ENCODE measurements at places on chromosomes 2 and 18. TPM values are rescaled to one million over a fixed set of nuclear protein-coding genes. Genes with fewer than 3 reads are reported as not detected.

DNA sequence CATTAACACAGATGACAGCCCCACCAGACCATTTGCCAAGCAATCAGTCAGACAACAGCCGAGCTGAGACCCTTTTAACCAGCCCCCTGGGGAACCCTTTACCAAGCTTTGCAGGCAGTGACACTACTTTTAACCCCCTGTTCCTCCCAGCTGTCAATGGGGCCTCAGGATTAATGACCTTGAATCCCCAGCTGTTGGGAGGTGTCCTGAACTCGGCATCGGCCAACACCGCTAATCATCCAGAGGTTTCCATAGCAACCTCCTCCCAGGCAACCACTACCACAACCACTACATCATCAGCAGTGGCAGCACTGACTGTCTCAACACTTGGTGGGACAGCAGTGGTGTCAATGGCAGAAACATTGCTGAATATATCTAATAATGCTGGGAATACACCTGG, 160.9 kb upstream of the EPC2 start:
- peak; percentile 11 for DNase-seq

- peak; percentile 29 for DNase-seq
These were observed 80.9 kb downstream of the ICA1L start for GRCh38 chr2:202790676-202791075.

GRCh38 chr2:29114946-29115609, at the start of gene CLIP4:
CLIP4 (plus strand) TSS chr2:29115415; CDS start chr2:29121389, 5,974 bp downstream.
- peak; percentile 63 for DNase-seq

DNA sequence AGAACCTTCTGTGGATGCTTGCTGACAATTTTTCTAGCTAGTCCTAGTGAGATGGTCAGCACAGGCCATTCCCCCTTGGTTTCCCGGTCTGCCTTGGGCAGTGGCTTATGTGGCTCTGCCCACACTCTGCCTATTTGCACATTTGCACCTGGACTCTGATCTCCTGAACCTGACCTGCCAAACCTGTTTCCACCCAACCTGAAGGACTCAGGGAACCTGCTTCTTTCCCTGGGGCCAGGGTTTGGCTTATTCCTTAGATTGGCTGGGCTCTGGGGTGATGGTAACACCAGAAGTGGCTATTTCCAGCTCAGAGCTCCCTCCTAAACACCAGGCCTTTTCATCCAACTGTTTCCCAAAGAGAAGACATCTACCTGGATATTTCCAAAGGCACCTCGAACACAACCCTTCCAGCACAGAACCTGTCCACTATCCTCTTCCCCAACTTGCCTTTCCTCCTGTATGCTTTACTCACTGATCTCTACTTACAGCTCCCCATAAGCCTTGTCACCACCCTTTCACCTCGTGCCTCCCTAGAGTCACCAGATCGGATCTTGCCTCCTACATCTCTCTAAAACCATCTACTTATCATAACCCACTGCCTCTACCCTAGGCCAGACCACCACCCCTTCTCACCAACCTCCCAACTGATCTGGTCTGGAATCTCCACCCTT, 5.8 kb upstream of the MTA3 start:
- DNase-seq, result no peak

DNA sequence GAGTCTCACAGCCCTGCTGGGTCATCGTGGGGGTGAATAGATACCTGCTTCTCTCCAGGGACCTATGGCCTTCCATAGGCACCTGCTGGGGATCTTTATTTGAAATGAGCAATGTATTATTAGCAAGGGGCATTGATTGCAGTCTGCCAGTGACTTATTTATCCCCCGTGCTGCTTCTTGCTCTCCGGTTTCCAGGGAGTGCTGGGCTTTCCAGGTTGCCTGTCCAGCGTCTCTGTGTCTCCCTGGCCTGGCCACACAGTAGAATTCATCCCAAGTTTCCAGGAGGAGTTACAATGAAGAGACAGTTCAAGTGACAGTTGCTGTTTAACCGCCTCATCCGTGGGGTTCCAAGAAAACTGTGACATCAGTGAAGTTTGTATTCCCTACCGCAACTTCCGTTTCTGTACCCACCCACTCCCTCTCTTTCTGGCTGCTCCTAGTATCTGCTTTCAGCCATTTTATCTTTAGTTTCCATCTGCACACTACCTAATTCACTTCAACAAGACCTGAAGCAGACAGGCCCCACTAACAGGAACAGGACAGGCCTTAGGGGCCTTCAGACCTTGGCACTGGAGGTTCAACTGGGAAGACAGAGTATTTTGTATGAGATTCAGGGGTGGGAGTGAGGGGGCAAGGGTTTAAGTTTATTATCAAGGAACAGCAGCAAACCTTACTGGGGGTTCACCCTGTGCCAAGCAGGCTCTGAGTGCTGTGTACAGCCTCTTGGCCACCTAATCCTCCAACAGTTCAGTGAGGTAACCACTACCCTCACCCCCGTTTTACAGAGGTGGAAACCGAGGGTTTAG, 134.8 kb downstream of the PRKCE start:
- DNase-seq, result no peak

DNA sequence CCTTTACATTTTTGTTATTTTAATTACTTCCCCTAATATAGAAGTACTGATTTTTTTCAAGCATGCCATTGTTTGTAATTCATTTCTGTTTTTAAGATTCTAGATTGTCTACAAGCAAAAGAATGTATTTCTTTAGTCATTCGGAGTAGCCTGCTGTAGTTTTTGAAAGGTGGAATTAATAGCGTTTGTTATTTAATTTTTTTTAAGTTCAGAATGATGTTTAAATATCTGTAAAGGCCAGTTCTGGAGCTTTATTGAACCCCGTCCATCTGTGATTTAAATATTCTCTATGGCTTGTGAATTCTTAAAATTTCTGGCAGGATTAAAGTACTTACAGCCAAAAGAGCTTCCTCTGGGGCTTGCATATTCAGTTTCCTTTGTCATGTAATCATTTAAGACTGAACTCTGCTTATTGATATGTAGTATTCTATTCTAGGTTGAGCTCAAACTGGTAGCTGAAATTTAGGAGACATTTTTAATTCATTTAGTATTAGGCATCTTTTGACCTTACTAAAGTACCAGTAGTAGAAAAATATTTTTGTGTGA, 5.2 kb downstream of the TGIF1 start:
- DNase-seq, result no peak

DNA sequence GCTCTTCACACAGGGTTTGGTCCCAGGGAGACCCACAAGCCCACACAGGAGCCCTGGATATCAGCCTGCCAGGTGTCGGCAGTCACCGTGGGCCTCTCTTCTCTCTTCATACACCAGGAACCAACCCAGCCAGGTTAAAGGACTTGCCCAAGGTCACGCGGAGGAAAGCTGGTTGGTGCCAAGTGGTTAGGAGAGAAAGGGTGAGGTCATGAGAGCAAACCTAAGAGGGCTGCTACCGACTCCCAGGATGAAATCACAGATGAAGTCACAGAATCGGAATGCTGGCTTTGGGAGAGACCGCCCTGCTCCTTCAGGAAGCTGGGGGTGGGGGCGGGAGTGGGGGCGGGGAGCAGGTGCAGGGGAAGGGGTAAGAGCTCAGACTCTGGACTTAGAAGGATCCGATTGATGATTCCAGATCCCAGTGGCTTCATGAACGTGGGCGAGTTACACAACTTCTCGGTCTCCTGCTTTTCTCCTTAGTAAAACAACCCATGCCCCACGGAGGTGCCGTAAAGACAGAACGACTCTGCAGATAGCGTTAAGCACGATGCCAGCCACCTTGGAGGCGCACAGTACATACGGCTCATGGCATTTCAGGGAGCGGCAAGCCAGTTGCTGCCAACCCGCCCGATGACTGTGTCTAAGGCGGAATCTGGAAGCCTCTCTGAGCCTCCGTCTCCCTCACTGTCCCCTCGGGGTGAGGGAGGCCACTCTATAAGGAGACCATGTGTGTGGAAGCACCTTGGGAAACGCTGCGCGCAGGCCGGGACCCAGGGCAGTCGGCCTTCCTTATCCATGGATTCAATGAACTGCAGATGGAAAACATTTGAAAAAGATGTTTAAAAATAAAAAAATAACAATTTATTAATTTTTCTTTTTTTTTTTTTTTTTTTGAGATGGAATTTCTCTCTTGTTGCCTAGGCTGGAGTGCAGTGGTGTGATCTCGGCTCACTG, 23.0 kb upstream of the TAF1B start:
- DNase-seq, result no peak

DNA sequence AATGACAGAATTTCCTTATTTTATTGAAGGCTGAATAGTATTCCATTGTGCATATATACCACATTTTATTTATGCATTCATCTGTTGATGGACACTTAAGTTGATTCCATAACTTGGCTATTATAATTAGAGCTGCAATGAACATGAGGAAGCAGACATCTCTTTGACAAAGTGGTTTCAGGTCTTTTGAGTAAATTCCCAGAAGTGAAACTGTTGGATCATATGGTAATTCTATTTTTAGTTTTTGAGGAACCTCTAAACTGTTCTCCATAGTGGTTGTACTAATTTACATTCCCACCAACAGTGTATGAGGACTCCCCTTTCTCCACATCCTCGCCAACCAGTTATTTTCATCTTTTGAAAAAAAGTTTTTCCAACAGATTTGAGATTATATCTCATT, 77.5 kb downstream of the TMEM200C start:
- no peak for DNase-seq

DNA sequence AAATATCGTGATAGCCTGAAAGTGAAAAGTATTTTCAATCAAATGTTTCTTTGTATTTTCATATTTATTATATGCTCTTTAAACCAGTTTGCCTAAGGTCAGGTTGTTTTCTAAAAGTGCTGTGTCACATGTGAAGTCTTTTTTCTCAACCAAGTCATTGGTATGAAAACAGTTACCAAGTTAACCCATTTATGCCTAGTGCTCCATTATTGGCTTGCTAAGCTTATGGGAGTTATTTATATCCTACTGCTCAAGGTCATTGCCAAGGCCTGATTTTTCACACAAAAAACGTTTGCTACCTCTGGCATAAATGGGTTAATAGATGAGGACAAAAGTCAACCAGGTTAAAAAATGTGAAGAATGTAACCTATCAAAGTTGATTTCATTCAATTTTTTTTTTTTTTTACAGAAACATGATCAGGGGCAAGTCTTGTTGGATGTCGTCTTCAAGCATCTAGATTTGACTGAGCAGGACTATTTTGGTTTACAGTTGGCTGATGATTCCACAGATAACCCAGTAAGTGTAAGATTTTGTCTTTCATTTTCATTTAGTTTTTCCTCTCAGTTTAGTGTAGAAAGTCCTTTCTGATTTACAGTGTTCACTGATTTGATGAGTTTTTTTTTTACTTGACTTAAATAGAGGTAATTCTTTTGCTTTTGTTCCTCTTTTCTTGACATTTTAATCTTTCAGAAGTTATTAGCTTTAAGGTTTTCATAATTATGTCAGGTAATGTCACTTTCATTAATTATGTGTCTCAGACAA, 102.6 kb downstream of the PTPN4 start:
- DNase-seq, result no peak

DNA sequence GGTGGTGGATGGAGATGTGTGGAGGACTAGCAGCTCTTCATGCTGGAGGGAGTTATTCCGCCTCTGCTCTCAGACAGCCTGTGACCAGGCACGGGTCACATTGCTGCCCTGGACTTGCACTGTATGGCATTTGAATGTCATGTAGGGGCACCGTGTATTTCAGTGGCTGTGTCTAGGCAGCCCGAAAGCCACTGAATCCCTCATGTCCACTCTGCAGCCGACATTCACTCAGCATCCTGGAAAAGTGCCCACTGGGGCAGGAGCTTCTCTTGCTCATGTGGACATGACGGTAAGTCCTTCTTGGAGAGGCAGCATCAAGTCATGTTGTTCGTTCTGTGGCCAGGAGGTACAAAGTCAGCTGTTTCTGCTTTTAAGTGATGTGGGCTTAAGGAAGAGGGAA, 127.9 kb downstream of the SH3RF3 start:
- DNase-seq, result peak; percentile 26

DNA sequence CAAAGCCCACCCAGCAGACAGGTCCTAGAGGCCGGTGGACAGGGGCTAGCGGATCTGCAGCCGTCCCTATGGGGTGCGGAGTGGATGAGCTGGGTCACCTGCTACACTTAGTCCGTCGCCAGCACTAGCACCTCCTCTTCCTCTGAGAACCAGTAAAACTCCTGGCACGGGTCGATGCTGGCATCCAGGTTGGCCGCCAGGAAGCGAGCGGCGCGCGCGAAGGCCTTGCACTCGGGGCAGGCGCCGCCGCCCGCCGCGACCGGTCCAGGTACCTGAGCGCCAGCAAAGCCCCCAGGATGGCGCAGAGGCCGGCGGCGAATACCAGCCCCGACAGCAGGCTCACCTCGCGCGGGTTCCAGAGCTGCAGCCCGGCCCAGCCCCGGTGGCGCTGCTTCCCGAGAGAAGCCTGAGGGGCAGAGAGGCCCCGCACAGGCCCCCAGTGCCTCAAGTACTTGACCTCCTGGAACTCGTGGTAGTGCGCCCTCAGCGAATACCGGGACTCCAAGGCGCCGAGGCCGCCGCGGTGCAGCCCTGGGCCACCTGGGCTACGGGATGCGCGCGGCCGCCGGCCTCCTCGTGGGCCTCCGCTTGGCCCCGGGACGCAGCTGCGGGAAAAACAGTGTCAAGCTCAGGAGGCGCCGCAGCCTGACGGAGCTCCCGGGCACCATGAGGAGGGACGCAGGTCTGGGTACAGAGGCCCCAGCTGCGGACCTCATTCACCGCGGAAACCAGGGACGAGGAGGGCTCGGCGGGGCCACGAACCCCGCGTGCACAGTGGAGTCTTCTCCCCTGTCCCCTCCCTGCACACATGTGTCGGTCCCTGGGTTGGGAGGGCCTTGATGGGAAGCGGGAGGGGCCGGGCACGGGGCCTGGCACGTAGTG, 27.5 kb upstream of the ALPP start:
- DNase-seq, result no peak

DNA sequence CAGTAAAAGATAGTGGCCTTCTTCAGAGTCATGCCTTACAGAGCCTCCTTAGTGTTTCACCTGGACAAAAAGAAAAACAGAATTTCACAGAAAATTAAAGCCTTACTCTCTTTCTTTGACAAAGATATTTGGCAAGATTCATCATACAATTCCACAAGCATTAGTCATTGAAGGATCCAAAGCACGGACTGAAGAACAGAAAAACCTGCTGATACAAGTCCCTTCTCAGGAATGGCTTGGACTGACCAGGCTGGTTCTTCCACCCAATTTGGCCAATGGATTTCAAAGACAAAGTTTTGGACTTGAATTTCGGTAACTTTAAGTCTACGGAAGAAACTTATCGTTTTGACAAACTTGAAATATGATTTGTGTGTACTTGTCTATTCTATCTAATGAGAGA, 39.1 kb upstream of the GALNT3 start:
- peak; percentile 14 for DNase-seq

DNA sequence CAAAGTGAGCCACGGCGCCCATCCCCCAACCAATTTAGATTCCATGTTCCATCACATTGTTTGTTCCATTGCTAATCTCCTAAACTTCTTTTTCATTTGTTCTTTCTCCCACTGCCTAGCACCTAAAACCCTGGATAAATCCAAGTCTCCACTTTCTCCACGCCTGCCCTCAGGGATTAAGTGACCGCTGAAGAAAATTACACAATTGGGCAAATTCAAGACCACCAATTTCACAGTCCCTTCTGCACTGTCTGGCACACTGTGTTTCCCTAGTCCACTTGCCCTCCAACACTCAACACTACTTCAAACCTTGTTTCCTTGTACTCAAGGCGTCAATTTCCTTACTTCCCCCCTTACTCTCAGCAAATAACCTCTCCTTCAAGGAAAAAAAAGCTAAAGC, 5.1 kb upstream of the UBXN4 start:
- DNase-seq, result no peak

Gene CNDP1
- total RNA-seq, result not detected

Gene UGT1A8
- not detected for total RNA-seq

Gene TTC39C
- total RNA-seq, result 18.1 TPM

Gene PIGN
- total RNA-seq, result 18.5 TPM

Gene CHRND
- not detected for total RNA-seq

Gene FABP1
- total RNA-seq, result not detected

Gene EGR4
- not detected for total RNA-seq

Gene SNTG2
- total RNA-seq, result not detected

Gene LIMS4
- 0.29 TPM for total RNA-seq

Gene POMC
- total RNA-seq, result 9.0 TPM

Measured in RPMI7951 (cell line).